ENCODE measurements at places on chromosomes 5 and 9.

GRCh38 chr9:120389867-120390266 lies 190.1 kb downstream of the CDK5RAP2 start:
- no peak for DNase-seq

DNA sequence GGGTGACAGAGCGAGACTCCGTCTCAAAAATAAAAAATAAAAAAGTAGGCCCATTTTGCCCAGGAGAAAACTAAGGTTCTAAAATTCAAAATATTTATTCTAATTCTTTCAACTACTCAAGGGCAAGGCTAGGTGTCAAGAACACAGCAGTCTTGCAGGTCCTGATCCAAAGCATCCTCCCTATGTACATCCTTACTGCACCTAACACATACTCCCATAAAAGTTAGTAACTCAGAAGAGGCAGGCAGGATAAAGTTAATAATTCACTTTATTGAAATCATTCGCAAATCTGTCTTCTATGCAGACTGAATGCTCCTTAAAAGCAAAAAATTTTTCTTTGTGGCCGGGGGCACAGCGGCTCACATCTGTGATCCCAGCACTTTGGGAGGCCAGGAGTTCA lies 11.1 kb downstream of the GOLPH3 start:
- no peak for DNase-seq

- DNase-seq: peak; percentile 11
Observed at GRCh38 chr5:142472306-142472951, 147.6 kb upstream of the SPRY4 start.

DNA sequence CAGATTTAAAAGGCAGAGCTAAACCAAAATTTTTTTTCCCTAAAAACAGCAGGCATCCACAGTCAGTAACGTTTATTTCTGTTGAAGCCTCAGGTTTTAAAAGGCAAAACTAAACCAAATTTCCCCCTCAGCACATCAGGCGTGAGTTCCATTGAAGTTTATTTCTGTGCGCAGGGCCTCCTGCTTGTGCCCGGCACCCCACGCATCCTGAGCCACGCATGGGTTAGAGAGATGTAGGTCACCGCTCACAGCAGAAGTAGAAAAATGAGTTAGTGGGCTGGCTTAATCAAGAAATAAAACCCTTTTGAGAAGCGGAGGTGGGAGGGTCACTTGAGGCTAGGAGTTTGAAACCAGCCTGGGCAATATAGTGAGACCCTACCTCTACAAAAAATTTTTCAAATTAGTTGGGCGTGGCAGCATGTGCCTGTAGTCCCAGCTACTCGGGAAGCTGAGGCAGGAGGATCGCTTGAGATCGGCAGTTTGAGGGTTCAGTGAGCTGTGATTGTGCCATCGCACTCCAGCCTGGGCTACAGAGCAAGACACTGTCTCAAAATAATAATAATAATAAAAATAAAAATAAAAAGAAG lies 75.6 kb upstream of the SPIN1 start:
- no peak for DNase-seq

GRCh38 chr5:142432369-142432863 lies 107.6 kb upstream of the SPRY4 start:
- DNase-seq: no peak

GRCh38 chr9:125822902-125823301 lies 75.7 kb downstream of the PBX3 start:
- DNase-seq: no peak

DNA sequence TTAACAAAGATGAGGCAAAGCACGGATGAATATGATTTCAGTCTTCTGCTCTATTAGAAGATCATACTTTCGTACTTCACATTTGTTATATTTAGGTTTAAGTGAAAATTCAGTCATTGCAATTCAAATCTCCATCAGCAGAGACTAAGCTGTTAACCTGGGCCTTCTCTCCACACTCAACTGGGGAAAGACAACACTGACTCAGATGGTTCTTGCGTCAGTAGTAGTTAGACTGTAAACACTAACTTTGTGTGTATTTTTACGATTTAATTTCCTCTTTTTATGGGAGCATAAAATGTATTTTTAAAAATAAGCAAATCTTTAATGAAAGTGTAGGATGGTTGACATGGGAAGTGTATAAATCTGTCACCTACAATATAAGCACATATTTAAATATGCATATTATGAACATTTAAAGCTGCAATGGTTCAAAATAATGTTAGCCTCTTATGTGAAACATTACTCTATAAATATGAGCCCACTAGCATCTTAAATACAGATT lies 42.7 kb upstream of the ZNF608 start:
- DNase-seq: no peak

- no peak for DNase-seq
Observed at GRCh38 chr5:79255786-79256557, 20.0 kb downstream of the JMY start.

- DNase-seq: no peak
Observed at GRCh38 chr9:2764353-2764752, 47.0 kb downstream of the KCNV2 start.

DNA sequence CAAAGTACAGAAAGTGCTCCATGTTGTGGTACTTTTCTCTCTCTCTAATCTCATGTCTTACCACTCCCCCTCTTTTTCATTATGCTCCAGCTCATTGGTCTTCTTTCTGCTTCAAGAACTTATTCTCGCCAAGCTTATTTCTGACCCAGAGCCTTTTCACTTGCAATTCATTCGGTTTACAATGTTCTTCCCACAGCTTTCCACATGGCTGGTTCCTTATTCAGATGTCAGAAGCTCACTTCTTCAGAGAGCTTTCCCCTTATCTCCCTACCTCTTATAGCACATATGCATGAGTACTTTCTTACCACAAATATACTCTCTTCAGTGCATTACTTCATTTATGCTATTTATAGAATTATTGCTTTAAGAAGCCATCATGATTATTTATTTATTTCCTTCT lies 338.8 kb upstream of the ATP10B start:
- no peak for DNase-seq

GRCh38 chr9:101586651-101587050 lies 8.1 kb downstream of the PPP3R2 start:
- no peak for DNase-seq

- DNase-seq: no peak
Observed at GRCh38 chr9:90307167-90307833, 335.3 kb downstream of the DIRAS2 start.

DNA sequence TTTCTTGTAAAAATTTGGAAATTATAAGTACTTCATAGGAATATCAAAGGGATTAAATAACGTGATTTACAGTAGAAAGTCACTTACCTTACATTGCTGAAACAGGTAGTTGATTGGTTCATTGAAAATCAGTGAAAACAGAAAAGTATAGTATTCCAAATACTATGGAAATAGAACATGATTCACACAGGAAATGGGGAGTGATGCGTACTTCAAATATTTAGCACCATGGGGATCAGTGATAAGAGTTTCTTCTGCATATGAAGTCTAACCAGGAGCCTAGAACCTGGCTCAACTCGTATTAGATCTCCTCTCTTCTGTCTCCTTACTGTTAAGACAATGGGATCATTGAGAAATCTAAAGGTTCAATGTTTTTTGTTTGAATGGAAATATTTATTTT lies 133.3 kb downstream of the FAM174A start:
- no peak for DNase-seq

DNA sequence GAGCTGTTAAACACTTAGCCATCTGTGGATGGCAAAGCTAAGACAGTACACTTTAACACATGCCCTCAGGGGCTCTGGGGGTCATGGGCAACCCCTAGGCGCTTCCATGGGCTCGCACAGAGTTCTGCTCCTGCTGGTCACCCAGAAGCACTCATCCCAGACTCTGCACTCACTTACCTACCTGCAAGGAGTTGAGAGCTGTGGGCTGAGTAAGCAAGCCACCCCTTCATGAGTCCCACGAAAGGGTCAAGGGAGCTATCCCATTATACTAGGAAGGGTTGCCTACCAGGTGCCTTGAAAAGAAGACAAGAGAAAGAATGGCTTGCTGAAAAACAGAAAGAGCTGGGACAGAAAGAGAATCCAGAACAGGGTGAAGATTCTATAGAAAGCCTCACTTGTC lies 72.4 kb downstream of the CFAP95 start:
- DNase-seq: no peak

- no peak for DNase-seq
Observed at GRCh38 chr9:36161187-36161586, 8.0 kb upstream of the CCIN start.

GRCh38 chr9:24189986-24190385 lies 355.7 kb downstream of the IZUMO3 start:
- no peak for DNase-seq

DNA sequence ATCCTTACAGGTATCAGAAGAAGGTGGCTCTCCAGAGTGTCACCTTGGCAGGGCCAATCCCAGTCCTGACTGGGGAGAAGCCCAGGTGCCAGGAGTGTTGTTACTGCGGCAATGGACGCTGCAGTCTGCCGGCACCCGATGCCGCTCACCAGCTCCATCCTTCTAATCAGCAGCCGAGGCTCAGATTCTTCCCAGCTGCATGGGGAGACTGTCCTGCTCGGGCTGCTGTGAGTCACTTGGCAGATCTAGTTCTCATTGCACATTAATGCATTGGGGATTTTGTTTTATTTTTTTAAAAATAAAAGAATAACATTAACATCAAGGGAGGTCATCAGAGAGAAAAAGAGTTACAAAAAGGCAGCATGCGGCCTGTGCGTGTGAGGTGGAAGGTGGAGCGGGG lies 115.8 kb downstream of the MTX3 start:
- DNase-seq: no peak

DNA sequence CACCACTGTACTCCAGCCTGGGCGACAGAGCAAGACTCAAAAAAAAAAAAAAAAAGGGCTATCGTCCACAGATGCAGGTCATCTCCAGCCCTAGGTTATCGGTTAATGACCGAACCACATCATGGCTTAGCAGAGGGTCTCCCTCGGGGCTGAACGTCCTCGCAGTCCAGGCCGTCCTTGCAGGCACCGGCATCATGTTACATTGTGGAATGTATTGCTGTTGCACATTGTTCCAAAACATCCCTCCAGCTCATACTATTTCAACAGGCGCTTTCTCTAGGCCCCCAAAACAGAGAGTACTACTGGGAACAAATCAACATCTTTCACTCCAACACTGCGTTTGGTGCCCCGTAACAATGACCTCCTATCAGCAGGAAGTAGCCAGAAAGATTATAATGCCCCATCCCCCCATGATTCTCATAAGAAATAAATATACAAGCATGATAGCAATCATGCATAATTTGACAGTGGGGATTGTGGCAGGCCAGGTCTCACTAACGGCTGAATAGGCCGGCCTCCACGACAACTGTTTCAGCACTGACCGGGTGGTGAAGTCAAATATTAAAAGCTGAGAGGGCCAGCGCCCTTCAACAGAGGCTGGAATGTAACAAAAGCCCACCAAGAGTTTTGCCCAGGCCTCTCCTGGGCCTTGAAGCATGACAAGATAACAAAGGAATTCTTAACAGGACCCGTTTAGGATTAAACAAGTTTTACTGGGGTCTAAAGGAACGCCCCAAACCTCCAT lies 1.1 kb upstream of the LCN9 start:
- no peak for DNase-seq

DNA sequence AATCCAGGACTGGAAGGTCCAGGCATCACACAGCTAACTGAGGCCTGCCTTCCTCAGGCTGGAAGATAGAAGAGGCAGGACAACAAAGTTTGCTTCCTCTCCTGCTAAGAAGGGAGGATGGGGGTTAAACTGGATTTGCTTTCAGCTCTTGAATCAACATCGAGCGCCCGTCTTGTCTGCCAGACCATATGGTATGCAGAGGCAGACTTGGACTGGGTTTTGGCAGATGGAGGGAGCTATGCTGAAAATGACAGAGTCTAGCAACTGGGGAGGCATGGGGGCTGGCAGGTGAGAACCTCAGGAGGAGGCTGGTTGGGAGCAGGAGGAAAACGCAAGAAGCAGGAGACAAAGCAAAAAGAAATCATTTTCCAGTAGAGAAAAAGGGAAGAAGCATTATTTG lies 289.5 kb upstream of the IL12B start:
- DNase-seq: no peak

DNA sequence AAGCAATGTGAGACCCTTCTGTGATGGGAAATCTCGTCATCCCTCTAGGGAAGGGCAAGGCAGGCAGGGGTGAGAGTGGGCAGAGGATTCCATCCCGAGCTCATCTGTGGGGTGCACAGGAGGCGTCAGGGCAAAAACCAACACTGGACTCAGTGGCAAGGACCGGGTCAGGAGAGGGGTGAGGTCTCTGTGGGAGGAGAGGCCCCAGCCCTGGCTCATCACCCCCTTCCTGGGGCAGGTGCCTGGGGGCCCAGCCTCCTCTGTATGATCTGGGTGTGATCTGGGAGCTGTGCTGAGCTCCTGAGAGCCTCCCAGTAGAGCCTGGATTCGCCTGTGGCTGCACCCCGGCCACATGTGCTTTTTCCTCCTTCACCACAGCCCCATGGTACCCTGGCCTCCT lies 597 bp downstream of the SPATA31E1 start:
- no peak for DNase-seq

DNA sequence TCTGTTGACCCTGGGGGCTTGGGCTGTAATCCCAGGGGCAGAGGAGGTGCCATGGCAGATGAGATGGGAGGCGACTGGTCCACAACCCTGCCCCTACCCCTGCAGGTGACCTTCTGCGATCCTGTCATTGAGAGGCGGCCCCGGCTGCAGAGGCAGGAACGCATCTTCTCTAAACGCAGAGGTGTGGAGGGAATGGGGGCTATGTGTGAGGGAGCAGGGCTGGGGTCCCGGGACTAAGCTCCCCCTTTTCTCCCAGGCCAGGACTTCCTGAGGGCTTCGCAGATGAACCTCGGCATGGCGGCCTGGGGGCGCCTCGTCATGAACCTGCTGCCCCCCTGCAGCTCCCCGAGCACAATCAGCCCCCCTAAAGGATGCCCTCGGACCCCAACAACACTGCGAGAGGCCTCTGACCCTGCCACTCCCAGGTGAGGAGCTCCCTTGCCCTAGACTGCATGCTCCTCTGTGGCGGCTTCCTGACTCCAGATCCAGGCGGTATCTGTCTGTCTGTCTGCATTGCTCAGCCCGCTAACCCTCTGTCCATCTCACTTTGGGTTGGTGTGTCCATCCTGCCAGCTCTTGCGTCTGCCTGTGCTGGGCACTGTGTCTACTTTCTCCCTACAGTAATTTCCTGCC lies 9.9 kb downstream of the ZDHHC12 start:
- DNase-seq: no peak

GRCh38 chr9:20681467-20681866 lies 2.6 kb upstream of the FOCAD start:
- DNase-seq: no peak

DNA sequence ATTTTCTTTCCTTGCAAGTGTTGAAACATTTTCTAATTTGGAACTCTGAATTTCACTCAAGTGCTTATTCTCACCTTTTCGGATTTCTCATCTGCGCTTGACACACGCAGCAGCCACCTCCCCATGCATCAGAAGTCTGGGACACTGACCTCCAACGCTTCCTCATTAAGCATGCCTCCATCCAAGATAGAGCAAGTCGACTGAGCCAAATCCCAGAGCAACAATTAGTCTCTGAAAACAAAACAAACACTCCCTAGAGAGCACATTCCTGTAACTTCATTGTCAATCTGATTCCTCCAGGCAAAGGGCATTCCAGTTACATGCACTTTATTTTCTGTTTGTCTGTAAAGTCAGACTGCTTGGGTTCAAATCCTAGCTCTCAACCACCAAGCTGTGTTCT lies 5.7 kb downstream of the CD180 start:
- no peak for DNase-seq
